ENCODE measurements at places on chromosomes 16 and 17. TPM values are rescaled to one million over a fixed set of nuclear protein-coding genes. Genes with fewer than 3 reads are reported as not detected.

The LGALS9B gene
- 2.9 TPM for total RNA-seq

The HEXD gene
- 12.6 TPM for total RNA-seq

The GJD3 gene
- 0.47 TPM for total RNA-seq

The ST6GALNAC2 gene
- total RNA-seq, result 35.6 TPM

The RAMP2 gene
- total RNA-seq, result 11.8 TPM

The BAHCC1 gene
- 10.6 TPM for total RNA-seq

The C17orf107 gene
- 0.27 TPM for total RNA-seq

The TEX19 gene
- total RNA-seq, result not detected

The PITPNM3 gene
- total RNA-seq, result 19.6 TPM

The TMEM114 gene
- total RNA-seq, result not detected

The RNF40 gene
- 53.8 TPM for total RNA-seq

The CPPED1 gene
- 14.3 TPM for total RNA-seq

The MYH2 gene
- total RNA-seq, result not detected

The HBA1 gene
- total RNA-seq, result not detected

The SYNGR3 gene
- total RNA-seq, result 0.38 TPM

The RNU2-1 gene
- not detected for total RNA-seq

The GPRC5C gene
- total RNA-seq, result 21.6 TPM

The SLC4A1 gene
- total RNA-seq, result not detected

The MYH13 gene
- total RNA-seq, result not detected

The HCRT gene
- not detected for total RNA-seq

The CCL3 gene
- total RNA-seq, result not detected

The OR2C1 gene
- not detected for total RNA-seq

Data from esophagus squamous epithelium (tissue), 5 donors.